Fibroblast of lung (primary cell): ENCODE measurements at places on chromosomes 16 and 17.

DNA sequence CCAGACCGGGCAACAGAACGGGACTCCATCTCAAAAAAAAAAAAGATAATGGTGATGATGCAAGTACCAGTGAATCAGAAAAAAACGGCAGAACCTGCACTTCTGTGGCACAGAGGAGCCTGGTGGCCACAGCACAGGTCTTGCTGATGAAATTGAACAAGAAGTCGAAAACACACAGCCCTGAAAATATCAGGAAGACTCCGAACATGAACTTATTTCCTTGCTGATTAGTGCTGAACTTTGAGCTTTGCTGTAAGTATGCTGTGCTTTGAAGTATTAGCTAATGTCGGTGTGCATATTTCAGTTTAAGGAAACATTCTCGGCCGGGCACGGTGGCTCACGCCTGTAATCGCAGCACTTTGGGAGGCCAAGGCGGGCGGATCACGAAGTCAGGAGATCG is 10.9 kb upstream of the MYO15B start:
- no peak for DNase-seq

GRCh38 chr16:76748461-76749348 is 442.3 kb upstream of the MON1B start:
- no peak for DNase-seq

GRCh38 chr16:57474671-57475661 is 11.3 kb downstream of the DOK4 start:
- DNase-seq = no peak

GRCh38 chr17:82551779-82552457 is 32.4 kb downstream of the FOXK2 start:
- DNase-seq = peak; percentile 75

GRCh38 chr16:82652826-82653225 is 26.1 kb downstream of the CDH13 start:
- no peak for DNase-seq

GRCh38 chr16:20871941-20872815 is 28.0 kb downstream of the DCUN1D3 start:
- DNase-seq = peak; percentile 53

- DNase-seq = peak; percentile 23
Observed at GRCh38 chr16:86075488-86075785, 176.5 kb downstream of the IRF8 start.
